NB4 (cell line): ENCODE measurements at places on chromosomes 1 and 21.

GRCh38 chr1:93972341-93972740 is 63.1 kb upstream of the GCLM start:
- no peak for DNase-seq

GRCh38 chr1:24110642-24111261 is 1.2 kb downstream of the MYOM3 start:
- no peak for DNase-seq

DNA sequence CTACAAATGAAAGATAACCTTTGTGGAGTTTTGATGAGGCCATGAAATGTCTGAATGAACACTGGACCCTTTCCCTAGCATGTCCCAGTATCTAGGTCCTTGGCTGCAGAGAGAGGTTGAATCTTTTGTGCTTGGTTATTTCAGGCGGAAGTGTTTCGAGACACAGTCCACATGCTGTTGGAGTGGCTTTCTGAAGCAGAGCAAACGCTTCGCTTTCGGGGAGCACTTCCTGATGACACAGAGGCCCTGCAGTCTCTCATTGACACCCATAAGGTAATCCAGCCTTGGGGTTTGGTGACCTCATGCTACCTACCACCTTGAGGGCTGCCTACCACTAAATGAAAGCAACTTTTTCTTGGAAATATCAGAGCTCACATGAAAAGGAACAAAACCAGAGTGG is 38.9 kb upstream of the BMP8A start:
- no peak for DNase-seq

GRCh38 chr1:101233495-101233894 is 3.3 kb upstream of the S1PR1 start:
- DNase-seq: no peak

DNA sequence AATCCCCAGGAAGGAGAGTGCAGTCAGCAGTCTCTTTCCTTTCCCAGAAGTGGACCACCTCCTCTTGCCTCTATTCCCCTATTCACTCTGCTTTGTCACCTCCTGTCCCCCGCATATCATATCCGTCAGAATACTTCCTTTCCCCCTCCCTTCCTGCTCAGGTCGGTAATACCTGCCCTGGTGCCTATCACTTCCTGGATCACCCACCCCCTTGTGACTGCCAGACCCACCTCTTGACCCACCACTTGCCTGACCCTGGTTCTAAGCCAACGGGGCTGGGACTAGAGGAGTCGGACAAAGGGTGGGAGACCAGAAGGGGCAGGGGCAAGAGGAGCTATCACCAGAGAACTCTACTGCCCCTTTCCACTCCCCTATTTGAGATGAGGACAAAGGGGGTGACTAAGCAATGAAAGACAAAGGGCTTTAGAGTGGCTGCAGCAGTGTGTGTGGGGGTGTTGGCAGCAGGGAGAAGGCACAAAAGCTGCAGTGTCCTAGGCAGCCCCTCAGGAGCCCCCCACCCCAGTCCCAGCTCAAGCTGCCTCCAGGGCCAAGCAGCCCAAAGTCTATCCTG is 1.7 kb upstream of the ADAMTS4 start:
- DNase-seq: peak; percentile 34

DNA sequence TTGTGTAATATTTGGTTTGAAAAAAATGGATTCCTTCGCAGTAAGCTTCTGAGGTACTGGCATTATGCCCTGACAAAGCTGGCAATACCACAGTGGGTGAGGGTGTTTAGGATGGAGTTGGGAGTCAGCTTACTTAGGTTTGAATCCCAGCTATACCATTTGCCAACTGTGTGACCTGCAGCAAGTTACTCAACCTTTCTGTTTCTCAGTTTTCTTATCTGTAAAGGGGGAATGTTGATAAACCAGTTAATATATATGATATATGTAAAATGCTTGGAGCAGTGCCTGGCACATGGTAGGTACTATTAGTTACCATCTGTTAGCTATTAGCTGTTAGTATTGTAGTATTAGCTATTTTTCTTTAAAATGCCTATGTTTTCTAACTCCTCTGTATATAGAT is 4.9 kb upstream of the HDGF start:
- no peak for DNase-seq

DNA sequence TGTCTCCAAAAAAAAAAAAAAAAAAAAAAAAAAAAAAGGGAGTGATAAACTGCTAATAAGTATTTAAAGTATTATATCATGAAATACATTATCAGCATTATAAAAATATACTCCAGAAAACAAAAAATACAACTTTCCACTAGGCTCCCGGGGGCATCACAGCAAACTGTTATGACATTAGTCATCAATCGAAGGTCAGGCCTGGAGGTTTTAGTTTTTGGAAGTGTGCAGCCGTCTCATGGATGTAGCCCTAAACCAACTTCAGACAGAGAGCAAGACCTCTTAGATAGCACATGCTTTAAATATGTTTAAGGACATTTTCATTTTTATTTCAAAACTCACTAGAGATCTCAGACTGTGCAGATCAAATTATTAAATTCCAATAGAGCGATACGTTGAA is 106.3 kb downstream of the RERE start:
- DNase-seq: peak; percentile 20

- no peak for DNase-seq
These were observed 231.3 kb downstream of the TRABD2B start for GRCh38 chr1:47765742-47766485.

DNA sequence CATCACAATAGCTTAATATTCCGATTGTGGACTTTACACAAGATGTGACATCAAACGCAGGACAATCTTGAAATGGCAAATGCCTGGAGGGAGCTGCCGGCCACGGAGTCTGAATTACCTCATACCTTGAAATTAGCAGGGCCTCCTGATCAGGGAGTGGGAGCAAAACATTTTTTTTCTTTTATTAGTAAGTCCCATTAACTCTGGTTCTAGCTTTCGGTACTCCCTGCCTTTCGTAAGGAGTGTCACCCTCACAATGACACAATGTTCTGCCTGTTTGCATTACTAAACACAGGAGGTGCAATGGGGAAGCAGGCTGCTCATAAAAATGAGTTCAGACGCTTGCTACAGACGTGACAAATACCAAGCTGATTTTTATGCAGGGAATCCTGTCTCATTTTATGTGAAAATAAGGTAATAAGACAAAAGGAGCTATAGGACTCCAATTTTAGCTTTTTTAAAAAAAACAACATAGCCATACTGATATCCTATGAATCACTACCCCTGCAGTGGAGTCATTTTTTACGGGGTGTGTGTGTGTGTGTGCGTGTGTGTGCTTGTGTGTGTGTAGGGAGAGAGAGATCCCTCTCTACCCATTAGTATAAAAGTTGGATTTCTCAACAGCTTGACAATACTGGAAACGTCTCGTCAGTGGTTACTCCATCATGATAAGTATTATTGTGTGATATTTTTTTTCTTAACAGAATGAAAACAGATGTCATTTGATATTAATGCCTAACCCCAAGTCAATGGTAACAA is 205.1 kb upstream of the RUNX1 start:
- DNase-seq: peak; percentile 53

GRCh38 chr21:29261555-29262540 is 36.9 kb upstream of the BACH1 start:
- no peak for DNase-seq

- no peak for DNase-seq
These were observed 16.1 kb downstream of the TRIM67 start for GRCh38 chr1:231177936-231178335.

- no peak for DNase-seq
These were observed 84.6 kb upstream of the B3GALT2 start for GRCh38 chr1:193270996-193271395.

DNA sequence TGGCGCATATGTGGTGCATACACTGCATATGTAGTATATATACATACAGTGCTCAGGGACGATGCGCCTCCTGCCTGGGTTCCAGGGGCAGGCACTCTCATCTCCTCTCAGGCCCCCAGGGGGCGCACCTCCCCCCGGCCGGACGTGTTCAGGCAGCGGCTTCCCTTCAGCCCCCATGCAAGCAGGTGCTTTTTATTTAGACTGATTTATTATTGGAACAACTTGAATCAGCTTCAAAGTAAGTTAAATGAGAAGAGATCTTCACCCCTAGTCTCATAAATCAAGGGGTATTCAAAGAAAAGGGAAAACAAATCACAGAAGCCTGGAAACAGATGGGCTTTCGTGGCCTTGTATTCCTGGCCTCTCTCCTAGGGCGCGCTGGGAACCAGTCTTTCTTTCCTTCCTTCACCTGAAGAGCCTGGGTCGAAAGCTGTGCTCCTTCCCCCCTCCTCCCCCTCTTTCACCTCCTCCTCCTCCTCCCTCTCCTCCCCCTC is 64.6 kb downstream of the UBIAD1 start:
- DNase-seq: peak; percentile 63

DNA sequence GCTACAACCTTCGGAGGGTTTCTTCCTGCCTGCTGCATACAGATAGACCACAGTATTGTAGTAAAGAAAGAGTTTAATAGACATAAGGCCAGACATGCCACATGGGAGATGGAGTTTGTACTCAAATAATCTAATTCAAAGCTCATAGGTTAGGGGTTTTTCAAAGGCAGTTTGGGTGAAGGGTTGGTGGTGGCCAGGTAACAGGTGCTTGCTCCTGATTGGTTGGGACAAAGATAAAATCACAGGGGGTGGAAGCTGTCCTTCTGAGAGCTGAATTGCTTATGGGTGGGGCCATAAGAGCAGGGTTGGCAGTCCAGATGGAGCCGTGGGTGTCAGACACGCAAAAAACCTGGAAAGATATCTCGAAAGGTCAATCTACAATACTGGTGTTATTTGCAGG is 92.3 kb upstream of the ETV3 start:
- DNase-seq: no peak

- DNase-seq: peak; percentile 44
These were observed 65.7 kb downstream of the NENF start for GRCh38 chr1:212498283-212499040.

GRCh38 chr1:209162651-209163050 is 420.9 kb upstream of the CAMK1G start:
- peak; percentile 1 for DNase-seq

DNA sequence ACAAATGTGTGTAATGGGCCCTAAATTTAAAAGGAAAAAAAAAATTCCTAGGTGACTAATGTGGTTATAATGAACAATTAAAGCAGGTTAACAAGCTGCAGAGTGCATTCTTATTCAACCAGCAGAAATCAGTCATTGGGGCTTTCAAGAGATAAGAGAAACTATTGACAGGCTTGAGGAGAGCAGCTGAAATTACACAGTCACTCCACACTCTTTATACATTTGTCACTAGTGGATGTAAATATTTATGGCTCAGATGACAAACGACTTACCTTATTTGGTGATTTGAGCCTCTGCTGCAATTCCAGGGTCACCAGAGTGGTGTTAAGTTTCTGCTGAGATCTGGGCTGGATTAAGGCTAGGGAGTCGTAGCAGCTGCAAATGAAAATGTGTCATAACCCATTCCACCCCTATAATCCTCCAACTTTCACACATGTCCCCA is 896.3 kb downstream of the TTLL7 start:
- no peak for DNase-seq

DNA sequence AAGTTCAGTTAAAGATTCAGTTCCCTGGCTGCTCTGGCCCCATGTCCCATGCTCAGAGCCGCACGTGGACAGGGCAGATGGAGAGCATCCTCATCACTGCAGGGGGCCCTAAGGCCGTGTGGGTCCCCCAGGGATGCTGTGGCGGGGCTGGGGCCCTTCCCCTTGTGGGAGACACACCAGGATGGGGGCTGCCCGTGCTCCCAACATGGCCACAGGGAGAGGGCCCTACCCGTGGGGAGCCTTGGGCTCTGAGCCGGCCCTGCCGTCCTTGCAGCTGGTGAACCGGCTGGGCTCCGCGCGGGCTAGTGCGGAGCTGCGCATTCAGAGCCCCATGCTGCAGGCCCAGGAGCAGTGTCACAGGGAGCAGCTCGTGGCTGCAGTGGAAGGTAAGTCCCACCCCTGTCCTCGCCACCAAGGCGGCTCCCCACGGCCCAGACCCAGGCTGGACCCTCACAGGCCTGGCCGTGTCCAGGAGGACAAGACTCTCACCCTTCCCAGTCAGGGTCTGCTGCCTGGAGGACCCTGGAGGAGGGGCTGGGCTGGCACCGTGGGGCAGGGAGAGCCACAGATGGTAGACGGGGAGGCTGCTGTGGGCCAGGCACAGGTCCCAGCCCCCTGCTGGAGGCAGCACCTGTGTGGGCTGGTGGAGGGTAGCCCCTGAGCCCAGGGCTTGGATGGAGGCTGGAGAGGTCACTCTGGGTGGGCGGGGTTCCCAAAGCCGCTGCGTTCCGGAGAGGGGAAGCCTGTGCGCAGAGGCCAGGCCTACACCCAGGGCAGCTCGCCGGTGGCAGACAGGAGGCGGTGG is 53.8 kb downstream of the TRIM11 start:
- no peak for DNase-seq
